ENCODE measurements at places on chromosomes 3 and 15.

DNA sequence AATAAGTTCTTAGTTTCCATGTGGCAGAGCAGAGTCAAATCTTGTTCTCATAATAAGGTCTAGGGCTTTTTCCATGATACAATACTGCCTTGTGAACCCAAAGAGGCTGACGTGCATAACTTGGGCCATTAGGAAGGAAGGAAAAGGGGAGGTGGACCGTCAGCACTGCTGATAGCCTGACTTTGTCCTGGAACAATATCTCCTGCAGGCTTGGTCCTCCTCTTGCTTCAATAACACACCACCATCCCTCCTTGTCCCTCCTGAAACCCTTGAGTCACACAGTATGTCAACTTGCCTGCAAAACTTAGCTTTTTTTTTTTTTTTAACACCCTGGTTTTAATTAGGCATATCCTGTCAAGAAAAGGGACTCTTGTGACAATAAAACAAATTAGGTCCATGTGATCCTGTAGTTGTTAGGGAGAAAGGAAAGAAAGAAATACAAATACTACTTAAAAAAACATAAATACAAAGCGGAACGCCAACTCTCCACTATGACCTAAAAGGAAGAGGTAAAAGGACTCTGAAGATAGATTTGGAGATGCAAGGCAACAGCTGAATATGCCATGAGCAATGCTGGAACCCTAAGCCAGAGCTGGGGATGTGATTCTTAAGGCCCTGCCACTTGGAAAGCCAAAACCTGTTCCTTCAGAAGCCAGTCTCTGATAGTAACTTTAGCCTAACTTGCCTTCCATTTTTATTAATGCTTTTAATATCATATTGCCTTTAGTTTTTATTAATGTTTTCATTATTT is 67.0 kb downstream of the WWTR1 start:
- no peak for DNase-seq

DNA sequence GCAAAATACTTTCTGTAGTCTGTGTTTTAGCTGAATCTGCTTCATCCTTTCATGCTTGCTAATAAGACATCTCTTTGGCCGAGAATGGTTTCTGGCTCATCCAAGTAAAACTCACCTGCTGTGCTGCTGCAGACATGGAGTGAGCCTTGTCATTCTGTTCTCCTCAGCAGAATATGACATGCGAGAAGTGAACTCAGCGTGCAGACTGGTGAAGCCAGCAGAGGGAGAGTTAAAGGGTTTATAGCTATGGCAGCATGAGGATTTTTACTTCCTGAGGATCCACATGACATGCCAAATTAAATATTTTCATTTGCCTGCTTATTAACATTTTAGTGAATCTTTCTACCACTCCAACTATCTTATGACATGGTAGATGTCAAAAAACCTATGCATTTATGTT is 658.4 kb upstream of the NECTIN3 start:
- DNase-seq, result no peak

GRCh38 chr3:21729888-21730459 is 21.0 kb downstream of the ZNF385D start:
- DNase-seq, result no peak

DNA sequence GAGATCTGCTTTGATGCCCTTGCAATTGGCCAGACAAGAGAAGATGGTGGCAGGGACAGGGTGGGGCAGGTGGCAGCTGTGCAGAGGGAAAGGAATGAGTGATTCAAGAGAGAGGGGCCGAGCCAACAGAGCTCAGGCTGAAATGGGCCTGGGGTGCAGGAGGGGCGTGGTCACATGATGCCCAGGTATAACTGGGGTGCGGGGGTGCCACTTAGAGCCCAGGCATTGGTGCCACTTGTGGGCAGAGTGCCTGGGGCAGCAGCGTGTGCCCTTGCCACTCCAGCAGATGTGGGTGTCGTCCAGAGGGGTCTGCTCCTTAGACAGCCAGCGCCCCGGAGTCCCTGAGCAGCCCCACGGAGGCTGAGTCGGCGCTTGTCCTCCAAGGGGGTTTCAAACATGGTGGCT is 88.7 kb downstream of the PLXNA1 start:
- DNase-seq, result no peak

GRCh38 chr3:58025406-58025805 is 17.2 kb downstream of the FLNB start:
- no peak for DNase-seq

DNA sequence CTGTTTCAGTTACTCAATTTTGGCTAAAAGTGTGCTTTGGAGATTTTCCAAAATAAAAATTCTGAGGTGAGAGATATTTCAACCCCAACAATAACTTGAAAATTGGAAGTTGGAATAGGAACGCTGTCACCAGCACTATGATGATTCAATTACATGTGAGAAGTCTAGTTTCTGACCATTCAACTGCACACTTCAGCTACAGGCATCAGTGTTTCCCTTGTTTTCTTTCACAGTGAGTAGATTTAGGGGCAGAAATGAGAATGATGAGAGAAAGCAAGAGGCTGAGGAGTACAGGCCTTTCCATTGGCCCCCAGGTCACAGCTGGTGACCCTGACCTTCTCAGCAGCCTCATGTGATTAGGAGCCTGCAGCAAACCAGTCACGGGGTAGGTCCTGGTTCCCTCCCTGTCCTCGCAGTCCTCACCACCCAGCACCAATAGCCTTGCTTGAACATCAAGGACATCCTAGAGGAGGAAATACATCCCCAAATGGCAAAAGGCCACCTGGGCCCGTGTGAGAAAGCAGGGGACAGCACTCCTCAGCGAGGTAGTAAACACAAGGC is 10.0 kb upstream of the FILIP1L start:
- no peak for DNase-seq

DNA sequence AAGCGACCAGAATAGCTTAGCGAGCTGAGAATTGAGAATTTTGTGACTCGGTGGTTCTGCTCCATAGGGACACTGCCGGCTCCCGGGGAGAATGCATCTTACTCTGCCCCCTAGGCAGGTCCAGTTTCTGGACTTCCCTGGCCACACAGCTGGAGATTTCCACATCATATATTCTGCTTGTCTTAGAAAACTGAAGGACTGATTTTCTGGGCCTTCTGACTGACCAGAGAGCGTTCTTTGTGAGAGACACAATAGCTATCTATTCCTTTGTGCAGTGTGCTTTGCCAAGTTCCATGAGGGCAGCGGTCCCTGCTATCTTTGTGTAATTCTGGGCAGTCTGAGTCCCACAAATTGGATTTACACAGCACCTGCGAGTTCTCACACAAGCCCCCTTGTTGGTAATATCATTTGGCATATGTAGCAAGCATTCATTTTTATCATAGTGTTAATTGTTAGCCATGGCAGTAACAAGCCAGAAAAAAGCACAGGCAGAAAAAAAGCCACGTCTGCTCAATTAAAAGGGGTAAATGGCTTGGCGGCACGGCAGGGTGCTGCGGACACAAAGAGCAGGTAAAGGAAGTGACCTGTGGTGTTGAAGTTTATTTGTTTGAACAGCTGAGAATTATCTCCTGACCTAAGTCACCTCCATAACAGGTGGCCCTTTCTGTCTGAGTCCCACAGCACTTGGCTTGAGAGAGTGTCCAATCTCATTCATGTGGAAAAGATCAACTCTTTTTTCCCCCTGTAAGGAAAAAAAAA is 688.7 kb downstream of the TUSC7 start:
- no peak for DNase-seq

GRCh38 chr3:125129512-125129997 is 73.8 kb upstream of the HEG1 start:
- peak; percentile 52 for DNase-seq

DNA sequence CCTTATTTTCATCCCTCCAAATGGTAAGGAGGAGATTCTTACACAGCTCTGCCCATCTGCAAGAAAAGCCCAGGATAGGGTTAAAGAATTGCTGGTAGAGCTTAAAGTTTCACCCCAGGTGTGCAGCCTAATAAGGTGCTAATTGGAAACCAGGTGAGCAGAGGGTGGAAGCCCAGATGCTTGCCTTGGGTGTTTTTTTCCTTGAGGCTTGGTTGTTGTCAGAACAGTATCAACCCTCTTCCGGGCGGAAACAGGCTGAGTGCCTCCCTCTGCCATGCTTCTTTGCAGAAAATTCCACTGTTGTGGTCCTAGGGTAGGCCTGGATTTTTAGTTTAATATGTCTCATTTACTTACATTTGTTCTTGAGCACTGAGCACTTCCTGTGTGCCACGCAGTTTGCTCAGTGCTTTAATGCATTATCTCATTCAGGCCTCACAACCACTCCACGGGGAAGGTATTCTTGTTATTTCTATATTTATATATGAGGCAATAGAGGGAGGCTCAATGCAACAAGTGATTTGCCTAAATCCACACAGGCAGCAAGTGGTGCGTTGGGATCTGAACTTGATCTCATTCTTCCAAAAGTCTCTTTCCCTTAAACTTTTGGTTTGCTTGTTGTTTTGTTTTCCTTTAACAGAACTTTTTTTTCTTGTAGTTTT is 115.0 kb upstream of the LRIG1 start:
- no peak for DNase-seq

DNA sequence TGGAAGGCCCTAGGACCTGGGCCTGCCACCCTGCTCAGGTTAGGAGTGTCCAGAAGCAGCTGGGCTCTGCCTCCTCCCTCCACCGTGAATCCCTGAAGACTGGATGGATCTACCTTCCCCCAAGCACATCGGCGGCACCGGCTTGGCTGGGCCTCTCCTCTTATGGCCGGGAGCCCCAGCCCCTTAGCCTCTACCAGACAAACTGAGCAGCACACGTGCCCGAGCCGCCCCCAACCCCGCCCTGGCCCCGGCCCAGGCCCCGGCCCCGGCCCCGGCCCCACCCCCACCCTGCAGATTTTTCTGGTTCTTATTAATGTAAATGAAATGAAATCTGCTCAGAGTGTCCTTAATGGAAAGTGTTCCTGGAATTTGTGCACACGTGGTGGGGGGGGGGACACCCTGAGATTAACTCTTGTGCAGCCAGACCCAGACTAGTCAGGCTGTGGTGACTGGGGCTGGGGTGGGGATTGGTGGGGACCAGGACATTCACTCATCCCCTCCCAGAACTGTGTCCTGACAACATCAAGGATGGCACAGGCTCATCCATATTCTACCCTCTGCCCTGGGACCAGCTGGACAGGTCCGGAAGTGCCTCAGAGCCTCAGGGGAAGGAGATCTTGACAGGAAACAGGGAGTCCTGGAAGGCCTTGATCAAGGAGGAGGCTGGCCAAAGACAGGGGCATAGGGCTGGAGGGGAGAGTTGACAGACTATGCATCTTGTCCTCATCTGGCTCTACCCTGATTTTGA is 30.9 kb upstream of the SEMA3F start:
- no peak for DNase-seq

GRCh38 chr15:45234562-45235235 is 17.3 kb upstream of the SLC28A2 start:
- DNase-seq, result no peak

GRCh38 chr3:63864008-63864964 is 619 bp downstream of the ATXN7 start:
- peak; percentile 56 for DNase-seq

DNA sequence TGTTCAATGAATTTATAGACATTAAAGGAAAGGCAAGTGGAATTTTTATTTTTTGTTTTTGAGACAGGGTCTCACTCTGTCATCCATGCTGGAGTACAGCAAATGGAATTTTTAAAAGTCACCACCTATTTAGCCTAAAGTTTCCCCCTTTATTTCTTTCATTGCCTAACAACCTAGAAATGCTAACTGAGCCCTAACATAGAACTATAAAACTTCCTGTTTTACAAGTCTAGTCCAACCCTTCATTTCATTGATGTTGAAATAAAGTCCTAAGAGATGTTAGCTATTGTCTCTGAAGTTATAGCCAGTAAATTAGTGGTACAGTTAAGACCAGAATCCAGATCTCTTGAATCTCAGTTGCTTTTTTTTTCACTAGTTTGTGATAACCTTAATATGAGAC is 39.0 kb downstream of the MAPK6 start:
- DNase-seq, result peak; percentile 68

All from suppressor macrophage (primary cell).